ENCODE measurements at places on chromosomes 4 and X.

DNA sequence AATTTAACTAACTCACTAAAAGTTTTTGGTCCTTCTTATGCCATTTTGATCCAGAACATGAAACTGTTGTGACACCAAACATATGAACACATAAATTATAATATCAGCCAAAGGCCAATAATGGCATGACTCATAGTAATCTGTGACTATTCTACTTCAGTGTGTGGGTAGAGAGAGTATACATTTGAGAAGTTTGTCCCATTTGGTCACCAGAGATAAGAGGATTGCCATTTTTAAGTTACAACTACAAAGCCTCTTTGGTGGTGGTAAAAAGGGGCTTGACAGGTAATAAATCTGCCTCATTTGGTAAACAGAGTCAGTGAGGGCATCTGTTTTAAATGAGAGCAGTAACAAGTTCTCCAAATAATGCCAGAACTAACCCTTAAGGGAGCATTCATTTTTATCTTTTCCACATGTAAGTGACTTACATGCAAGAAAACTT lies 117.9 kb downstream of the TBC1D19 start:
- no peaks in the 10 kb centered on the region for H3K4me1 ChIP-seq
- no peak overlapping the region for H3K4me3 ChIP-seq
- no peak overlapping the region for H3K27ac ChIP-seq
- H3K27me3 ChIP-seq, result no peaks in the 10 kb centered on the region

DNA sequence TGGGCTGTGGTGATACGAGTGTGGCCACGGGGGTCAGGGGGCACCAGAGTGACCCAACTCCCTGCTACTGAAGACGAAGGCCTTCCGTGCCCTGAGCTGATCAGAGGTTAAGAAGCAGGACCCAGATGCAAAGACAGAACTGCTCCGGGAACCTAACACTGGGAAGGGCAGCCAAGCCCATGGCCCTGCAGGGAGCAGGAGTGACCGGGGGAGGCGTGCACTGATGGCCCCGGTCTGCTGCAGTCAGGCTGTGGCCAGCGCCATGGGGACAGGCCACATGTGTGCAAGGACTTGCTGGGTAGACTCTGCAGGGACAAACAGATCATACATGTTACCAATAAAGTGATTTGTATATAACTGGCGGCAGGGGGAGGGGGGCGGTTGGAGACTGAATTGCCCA lies 74.6 kb downstream of the ACOX3 start:
- DNase-seq, result no peak
- no peaks in the 10 kb centered on the region for H3K27me3 ChIP-seq
- H3K36me3 ChIP-seq, result no peaks in the 10 kb centered on the region

GRCh38 chr4:125121581-125121980 lies 193.2 kb upstream of the FAT4 start:
- no peak overlapping the region for H3K4me3 ChIP-seq
- H3K27ac ChIP-seq, result no peak overlapping the region
- no peak for DNase-seq
- no peaks in the 10 kb centered on the region for H3K36me3 ChIP-seq
- H3K4me1 ChIP-seq, result no peaks in the 10 kb centered on the region

GRCh38 chr4:98996056-98996764 lies 689 bp downstream of the METAP1 start:
- peaks cover 38% of the 10 kb centered on the region for H3K4me1 ChIP-seq
- no peaks in the 10 kb centered on the region for H3K27me3 ChIP-seq

DNA sequence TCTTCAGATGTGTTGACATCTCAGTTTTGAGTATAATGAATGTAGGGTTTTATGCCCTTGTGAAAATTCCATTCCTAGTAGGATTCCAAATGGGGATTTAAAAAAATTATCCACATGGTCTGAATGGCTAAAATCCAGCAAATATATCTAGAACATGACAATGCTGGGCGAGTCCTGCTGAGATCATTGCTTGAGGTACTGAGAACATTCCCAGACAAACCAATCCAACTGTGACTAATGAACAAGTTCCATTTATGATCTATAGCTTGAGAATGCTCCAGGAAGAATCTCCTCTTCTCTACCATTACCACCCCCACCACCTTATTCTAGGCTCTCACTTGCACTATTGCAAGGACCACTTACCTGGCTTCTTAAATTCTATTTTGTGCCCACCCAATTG lies 77.2 kb upstream of the IL1RAPL2 start:
- H3K27ac ChIP-seq, result no peak overlapping the region
- H3K27me3 ChIP-seq, result no peaks in the 10 kb centered on the region
- H3K36me3 ChIP-seq, result no peaks in the 10 kb centered on the region

- H3K4me3 ChIP-seq, result no peak overlapping the region
- peaks cover 18% of the 10 kb centered on the region for H3K36me3 ChIP-seq
- no peak for DNase-seq
- no peaks in the 10 kb centered on the region for H3K27me3 ChIP-seq
- peaks cover 7% of the 10 kb centered on the region for H3K4me1 ChIP-seq
Observed at GRCh38 chr4:122170775-122171174, 18.6 kb downstream of the BLTP1 start.

GRCh38 chr4:153138736-153139135 lies 65.5 kb upstream of the TRIM2 start:
- H3K4me1 ChIP-seq, result peaks cover 15% of the 10 kb centered on the region
- peaks cover 43% of the 10 kb centered on the region for H3K27me3 ChIP-seq
- no peak for DNase-seq
- H3K36me3 ChIP-seq, result no peaks in the 10 kb centered on the region

- no peak overlapping the region for H3K27ac ChIP-seq
- H3K4me3 ChIP-seq, result no peak overlapping the region
- H3K36me3 ChIP-seq, result no peaks in the 10 kb centered on the region
- no peak for DNase-seq
Observed at GRCh38 chr4:86122404-86122803, 237.4 kb downstream of the MAPK10 start.

DNA sequence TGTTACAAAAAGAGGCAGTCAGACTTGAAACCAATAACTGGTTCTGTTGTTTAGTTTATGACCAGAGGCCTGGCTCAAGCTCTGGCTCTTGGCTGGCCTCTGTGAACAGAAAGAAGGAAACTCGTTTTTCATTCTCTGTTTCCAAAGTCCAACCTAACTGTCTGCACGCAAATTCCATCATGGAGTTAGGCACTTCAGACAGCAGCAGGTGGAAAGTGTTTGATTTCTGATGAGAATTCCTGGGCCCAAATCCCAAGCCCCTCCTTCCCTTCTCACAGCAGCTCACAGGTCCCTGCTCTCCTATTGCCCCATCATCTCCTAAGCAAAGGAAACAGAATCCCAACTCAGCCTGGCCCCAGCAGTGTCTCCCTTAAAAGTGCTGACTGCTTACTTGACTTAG lies 42.8 kb upstream of the FGF16 start:
- H3K36me3 ChIP-seq, result no peaks in the 10 kb centered on the region
- H3K27me3 ChIP-seq, result no peaks in the 10 kb centered on the region
- no peaks in the 10 kb centered on the region for H3K4me1 ChIP-seq
- H3K27ac ChIP-seq, result no peak overlapping the region
- H3K4me3 ChIP-seq, result no peak overlapping the region
- DNase-seq, result no peak

GRCh38 chr4:186404562-186405134 lies 138.7 kb downstream of the F11 start:
- no peaks in the 10 kb centered on the region for H3K4me1 ChIP-seq
- H3K27ac ChIP-seq, result no peak overlapping the region
- H3K4me3 ChIP-seq, result no peak overlapping the region
- DNase-seq, result no peak
- no peaks in the 10 kb centered on the region for H3K27me3 ChIP-seq
- H3K36me3 ChIP-seq, result no peaks in the 10 kb centered on the region

DNA sequence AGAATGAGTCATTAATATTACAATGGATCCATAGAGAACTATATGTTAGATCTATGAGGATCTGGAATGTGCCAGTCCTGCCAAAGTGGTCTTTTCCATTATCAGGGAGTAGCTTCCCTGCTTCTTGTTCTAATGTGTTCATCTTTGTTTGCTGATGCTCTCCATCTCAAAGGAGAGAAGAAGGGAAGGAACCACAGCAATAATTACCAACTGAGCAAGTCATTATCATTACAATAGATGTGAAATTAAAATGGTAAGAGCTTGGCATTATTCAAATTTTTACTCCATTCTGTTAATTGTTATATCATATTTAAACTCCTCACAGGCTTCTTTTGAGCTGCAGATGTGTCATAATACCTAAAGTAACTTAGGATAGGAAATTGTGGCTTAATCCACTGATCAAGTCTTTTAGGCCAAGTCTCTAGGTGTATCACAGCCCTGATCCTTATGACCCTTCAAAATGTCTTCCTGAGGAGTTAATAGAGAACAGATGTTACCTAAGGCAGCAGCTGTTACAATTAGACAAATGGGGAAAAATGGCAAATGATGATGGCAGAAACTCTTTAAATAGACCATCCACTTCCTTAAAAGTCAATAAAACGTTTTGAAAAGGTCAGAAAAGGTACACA lies 1492.7 kb upstream of the IGFBP7 start:
- no peak overlapping the region for H3K27ac ChIP-seq
- no peaks in the 10 kb centered on the region for H3K36me3 ChIP-seq
- H3K4me3 ChIP-seq, result no peak overlapping the region
- no peak for DNase-seq
- no peaks in the 10 kb centered on the region for H3K4me1 ChIP-seq

GRCh38 chr4:75107755-75108612 lies 175.1 kb downstream of the PARM1 start:
- H3K36me3 ChIP-seq, result no peaks in the 10 kb centered on the region
- no peaks in the 10 kb centered on the region for H3K27me3 ChIP-seq
- H3K4me1 ChIP-seq, result no peaks in the 10 kb centered on the region
- no peak for DNase-seq

GRCh38 chr4:73070074-73070390 lies 516 bp upstream of the COX18 start:
- peak overlapping the region; percentile 94 for H3K27ac ChIP-seq
- peaks cover 17% of the 10 kb centered on the region for H3K36me3 ChIP-seq
- H3K4me1 ChIP-seq, result peaks cover 32% of the 10 kb centered on the region
- H3K4me3 ChIP-seq, result peak overlapping the region; percentile 77
- H3K27me3 ChIP-seq, result peaks cover 5% of the 10 kb centered on the region

DNA sequence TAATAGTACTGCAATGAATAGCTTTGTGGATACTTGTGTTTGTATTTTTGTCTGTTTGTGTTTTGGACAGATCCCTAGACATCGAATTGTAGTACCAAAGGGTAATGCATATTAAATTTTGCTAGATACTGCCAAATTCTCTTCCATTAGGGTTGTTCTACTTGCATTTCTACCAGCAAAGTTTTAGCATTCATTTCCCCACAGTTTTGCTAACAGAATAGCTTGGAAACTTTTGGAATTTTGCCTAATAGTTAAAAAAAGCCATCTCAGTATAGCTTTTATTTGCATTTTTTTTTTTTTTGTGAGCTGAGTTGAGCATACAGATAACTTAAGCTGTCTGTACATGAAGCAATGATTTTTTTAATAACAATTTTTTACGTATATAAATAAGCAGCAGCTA lies 1084.9 kb downstream of the ADGRL3 start:
- DNase-seq, result no peak
- H3K4me1 ChIP-seq, result no peaks in the 10 kb centered on the region
- no peaks in the 10 kb centered on the region for H3K27me3 ChIP-seq
- no peaks in the 10 kb centered on the region for H3K36me3 ChIP-seq

DNA sequence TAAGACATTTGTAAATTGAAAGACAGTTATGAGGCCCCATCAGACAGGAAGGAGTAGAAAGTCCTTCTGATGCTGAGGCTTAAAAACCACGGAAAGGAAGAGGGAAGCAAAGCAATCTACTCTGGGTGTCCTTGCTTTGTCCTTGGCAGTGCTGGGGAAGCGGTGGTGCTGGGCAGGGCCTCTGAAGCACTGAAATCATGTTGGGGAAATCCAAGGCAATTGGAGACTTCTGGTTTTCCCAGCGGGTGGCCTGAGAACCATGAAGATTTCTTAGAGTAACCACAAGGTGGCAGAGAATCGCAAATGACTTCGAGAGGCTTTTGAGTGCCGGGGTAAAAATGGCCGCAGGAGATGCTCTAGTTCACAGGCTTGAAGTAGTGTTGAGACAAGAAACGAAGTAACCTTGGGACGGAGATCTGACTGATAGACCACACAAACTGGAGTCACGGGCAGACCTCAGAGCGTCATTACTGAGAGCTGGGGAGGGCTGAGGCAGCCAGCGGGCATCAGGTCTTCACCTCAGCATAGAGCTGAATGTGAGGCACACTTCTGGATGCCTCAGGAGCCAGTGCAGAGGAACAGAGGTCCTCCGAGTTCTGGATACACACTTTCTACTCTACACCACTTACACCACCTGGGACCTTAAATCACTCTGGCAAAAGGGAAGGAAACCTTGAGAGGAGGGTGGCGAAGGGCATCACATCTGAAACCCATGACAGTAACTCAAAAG lies 130.7 kb upstream of the GPRIN3 start:
- H3K27me3 ChIP-seq, result peaks cover 4% of the 10 kb centered on the region
- peak; percentile 48 for DNase-seq
- H3K4me1 ChIP-seq, result peaks cover 20% of the 10 kb centered on the region
- no peaks in the 10 kb centered on the region for H3K36me3 ChIP-seq
- H3K27ac ChIP-seq, result peak overlapping the region; percentile 8
- H3K4me3 ChIP-seq, result no peak overlapping the region

- H3K4me3 ChIP-seq, result no peak overlapping the region
- H3K27ac ChIP-seq, result no peak overlapping the region
- no peaks in the 10 kb centered on the region for H3K4me1 ChIP-seq
- H3K36me3 ChIP-seq, result no peaks in the 10 kb centered on the region
Observed at GRCh38 chrX:142251680-142252079, 46.6 kb upstream of the MAGEC2 start.

DNA sequence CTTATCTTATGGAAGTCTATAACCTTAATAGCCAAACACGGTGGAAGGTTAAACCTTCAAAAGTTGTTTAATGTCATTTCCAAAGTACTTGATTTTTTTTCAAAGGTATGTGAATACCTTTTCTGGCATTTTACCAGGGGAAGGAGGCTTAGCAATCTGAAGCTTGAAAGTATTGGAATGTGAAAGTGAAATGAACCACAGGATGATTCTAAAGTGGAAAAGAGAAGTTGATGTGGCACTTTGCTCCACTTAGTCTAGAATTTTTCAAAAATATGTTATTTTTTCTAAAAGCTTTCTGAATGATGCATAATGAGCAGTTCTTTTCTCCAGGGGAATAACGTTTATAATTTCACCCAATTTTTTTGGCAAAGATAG lies 19.2 kb downstream of the PI4K2B start:
- H3K27ac ChIP-seq, result no peak overlapping the region
- DNase-seq, result no peak
- no peaks in the 10 kb centered on the region for H3K27me3 ChIP-seq
- peaks cover 33% of the 10 kb centered on the region for H3K36me3 ChIP-seq
- no peak overlapping the region for H3K4me3 ChIP-seq

DNA sequence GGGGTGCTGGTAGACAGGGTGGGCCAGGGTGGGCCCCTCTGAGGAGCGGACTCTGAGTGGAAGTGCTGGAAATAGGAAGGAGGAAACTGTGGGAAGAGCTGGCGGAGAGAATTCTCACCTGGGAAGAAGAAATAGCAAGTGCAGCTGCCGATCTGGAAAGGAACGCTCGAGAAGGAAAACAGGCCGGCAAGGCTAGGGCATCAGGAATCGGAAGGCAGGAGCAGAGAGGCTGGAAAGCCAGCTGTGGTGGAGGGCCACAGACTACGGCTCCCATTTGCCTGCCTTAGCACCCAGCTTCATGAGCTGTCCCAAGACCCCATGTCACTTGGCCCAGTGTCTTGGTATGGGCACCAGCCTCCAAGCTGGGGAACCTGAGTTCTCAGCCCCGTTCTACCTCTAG lies 37.3 kb downstream of the DCTD start:
- no peak for DNase-seq
- H3K27me3 ChIP-seq, result no peaks in the 10 kb centered on the region
- no peaks in the 10 kb centered on the region for H3K4me1 ChIP-seq
- H3K36me3 ChIP-seq, result peaks cover 19% of the 10 kb centered on the region

GRCh38 chr4:94660614-94661013 lies 97.1 kb upstream of the BMPR1B start:
- H3K36me3 ChIP-seq, result no peaks in the 10 kb centered on the region
- H3K27ac ChIP-seq, result no peak overlapping the region
- no peak overlapping the region for H3K4me3 ChIP-seq

- no peak overlapping the region for H3K4me3 ChIP-seq
- no peaks in the 10 kb centered on the region for H3K4me1 ChIP-seq
- no peak for DNase-seq
- H3K36me3 ChIP-seq, result no peaks in the 10 kb centered on the region
- no peaks in the 10 kb centered on the region for H3K27me3 ChIP-seq
Observed at GRCh38 chr4:158411269-158411668, 110.4 kb upstream of the RXFP1 start.

Measured in activated naive CD4-positive, alpha-beta T cell treated with anti-CD3 and anti-CD28 coated beads, Interleukin-2, amount 10 ng/mL, durations not matched to agents 7 days and 5 days (primary cell).